ENCODE measurements at places on chromosomes 3 and 15.

- no peak for DNase-seq
These were observed 54.7 kb downstream of the EEFSEC start for GRCh38 chr3:128207951-128208350.

DNA sequence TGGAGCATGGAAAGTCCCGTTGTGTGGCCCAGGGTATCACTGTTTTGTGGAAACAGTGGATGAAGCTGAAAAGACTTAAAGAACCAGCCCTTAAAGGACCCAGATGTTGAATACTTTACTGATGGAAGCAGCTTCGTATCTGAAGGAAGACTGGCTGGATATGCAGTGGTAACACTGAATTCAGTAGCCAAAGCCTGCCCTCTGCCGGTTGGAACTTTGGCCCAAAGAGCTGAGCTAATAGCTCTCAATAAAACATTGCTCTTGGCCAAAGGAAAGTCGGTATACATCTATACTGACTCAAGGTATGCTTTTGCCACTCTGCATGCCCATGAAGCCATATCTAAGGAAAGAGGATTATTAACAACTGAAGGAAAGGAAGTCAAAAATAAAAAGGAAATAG, 885.4 kb downstream of the PDCD6IP start:
- no peak for DNase-seq

- DNase-seq, result no peak
These were observed 28.9 kb downstream of the PDCD10 start for GRCh38 chr3:167705840-167706239.

GRCh38 chr3:62332835-62333244, 40.5 kb downstream of the FEZF2 start:
- no peak for DNase-seq

- no peak for DNase-seq
These were observed 55.3 kb upstream of the CD47 start for GRCh38 chr3:108146139-108146538.

DNA sequence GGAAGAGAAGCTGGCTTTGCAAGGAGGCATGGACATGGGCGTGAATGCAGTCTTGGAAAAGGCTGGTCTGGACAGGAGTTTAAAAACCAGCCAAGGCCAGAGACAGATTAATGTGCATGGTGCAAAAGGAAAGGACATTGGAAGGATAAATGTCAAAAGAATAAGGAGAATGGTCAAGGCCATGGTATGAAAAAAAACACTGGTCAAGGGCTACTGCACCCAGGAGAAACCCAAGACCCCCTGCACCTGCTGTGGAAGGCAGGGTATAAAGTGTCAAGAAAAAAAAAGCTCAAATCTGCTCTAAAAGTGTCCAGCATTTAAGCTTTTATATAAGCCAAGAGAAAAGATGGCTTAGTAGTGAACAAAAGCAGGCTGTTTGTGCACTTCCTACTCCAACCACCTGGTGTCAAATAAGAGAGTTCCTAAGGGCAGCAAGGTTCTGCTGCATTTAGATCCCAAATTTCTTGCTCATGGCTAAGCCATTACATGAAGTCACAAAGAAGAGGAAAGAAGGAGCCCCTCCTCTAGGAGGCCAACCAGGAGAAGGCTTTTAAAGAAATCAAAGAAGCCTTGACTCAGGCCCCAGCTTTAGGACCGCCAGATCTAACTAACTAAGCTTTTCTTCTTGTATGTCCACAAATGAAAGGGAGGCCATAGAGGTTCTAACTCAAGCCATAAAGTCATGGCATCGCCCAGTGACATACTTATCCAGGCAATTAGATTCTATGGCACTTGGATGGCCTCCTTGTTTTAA, 16.9 kb downstream of the CCR4 start:
- DNase-seq, result no peak

DNA sequence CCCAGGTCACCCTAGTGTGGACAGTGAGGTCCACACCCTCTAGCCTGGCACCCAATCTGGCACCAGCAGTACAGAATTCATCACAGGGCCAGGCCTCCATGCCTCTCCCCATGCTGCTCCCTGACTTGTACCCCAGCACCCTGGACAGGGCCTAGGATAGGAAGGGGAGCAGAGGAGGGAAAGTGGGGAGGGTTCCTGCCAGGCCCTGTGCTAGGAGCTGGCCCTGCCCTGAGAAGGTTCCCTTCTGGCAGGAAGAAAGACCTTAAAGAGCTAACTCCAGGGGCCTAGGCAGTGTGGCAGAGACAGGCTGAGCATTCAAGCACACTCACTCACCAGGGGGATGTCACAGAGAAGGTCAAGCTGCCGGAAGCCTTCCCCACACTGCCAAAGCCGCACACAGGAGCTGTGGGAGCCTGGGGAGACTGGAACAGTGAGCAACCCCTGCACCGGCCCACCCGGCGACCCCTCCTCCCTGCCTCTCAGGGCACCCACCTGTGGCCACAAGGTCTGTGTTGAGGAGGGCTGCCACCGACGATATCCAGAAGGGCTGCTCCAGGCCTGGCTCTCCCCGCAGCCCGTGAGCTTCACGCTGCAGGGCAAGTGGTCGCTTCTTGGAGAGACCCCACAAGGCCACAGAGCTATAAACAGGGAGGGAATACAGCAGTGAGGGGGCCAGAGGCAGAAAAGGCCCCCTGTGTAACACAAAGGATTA, 7.4 kb downstream of the RRP9 start:
- DNase-seq, result no peak

DNA sequence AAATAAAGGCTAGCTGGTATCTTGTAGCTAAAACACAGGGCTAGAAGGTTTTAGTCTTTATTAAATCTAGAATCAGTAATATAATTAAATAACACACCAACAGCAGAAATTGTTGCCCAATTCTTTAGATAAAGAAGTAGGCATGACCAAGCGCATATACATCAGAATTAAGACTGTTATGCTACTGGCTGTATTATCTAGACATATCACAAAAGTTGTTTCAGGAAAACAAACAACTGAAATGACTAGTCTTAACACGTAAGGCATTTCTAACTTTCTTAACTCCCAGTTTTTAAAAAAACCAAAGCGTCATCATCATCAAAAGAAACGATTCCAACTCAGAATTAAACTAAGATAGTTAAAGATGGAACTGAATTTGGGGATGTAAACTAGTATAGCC, 55.4 kb downstream of the EMC4 start:
- no peak for DNase-seq

GRCh38 chr3:66592016-66592761, 91.4 kb upstream of the LRIG1 start:
- DNase-seq, result no peak

DNA sequence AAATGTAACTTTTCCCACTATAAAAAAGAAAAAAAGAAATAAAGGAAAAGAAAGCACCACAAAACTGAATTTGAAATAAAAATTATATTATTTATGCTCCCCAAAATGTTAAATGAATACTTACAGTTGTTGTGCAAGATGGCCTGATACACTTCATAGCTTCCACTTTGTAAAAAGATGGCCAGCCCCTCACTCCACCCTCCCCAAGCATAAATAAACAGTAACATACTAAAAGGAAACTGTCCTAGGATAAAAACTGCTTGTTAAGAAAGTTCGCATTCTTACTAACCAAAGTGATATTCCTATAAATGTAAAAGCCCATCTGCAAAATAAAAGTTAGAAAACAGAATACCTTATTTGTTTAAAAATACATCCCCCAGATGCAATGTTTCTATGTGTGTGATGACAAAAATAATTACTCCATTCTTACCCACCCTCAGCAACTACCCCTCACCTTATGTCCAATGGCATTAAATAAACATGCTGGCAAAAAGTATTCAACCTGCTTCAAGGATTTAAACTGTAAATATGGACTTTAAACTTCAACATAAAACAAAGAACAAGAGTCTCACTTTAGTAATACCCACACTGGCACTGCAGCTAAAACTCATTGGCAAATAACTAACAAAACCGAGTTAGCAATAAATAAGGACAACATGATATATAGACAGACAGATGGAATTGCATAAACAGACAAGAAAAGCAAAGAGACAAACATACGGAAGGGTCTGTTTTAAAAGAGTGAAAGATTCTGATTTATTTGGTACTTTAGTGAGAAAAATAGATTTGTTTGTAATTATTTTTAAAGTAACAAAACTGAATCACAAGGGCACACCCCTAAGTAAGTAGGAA, 47.7 kb downstream of the ZBTB20 start:
- DNase-seq, result no peak

DNA sequence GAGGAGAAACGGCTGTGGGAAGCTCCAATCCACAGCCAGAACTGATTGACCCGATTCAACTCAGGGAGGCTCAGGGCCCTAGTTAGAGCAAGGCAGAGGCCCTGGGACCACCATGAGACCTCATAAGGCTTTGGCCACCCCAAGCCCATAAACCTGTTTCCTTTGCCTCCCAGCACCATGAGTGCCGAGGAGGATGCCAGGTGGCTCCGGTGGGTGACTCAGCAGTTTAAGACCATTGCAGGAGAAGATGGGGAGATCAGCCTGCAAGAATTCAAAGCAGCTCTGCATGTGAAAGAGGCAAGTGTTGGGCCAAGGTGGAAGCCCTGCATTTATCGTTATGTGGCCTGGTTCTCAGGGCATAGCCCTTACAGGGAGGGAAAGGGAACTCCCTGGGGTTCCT, 11.9 kb downstream of the NOX5 start:
- no peak for DNase-seq

DNA sequence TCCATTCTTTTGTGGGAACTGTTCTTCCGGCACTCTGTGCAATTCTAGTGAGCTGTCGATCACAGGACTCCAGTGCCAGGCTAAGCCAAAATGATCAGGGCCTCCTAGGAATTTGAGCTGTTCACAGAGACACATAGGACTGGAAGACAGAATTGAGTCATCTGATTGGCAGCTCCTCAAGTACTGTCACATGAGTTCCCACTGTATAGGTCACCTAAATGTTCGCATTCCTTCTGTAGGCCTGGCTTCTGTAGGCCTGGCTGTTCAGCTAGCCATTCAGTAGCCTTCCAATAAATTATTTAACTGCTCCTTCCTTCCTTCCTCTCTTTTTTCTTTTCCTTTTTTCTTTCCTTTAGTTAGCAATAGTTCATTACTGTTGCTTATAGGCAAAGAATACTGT, 4.3 kb downstream of the PROS1 start:
- no peak for DNase-seq

DNA sequence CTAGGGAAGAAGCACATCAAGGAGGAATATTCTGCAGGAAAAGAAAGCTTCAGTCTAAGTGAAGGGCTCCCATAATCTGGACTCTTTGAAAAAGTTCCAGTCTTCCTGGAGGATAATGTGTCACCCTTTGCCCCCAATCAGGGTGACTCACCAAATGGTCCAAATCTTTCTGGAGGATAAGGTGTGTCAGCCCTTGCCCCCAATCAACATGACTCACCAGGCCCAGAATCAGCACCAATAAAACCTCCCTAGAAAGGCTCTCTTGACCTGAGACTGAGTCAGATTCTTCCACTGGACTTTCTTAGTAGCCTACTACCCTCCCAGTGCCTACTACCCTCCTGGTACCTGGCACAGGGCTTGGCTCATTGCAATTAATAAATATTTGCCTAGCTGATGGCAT, 9.5 kb upstream of the ARL14 start:
- DNase-seq, result no peak

- DNase-seq, result no peak
These were observed 26.8 kb upstream of the OCA2 start for GRCh38 chr15:28125673-28126651.

- no peak for DNase-seq
These were observed 419.7 kb downstream of the FGF12 start for GRCh38 chr3:192307631-192308030.

DNA sequence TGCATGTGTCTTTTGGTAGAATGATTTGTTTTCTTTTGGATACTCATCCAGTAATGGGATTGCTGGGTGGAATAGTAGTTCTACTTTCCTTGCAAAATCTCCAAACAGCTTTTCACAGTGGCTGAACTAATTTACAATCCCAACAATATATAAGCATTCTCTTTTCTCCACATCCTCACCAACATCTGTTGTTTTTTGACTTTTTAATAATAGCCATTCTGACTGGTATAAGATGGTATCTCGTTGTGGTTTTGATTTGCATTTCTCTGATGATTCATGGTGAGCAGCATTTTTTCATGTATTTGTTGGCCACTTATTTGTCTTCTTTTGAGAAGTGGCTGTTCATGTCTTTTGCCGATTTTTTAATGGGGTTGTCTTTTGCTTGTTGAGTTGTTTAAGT, 55.8 kb downstream of the ST8SIA2 start:
- no peak for DNase-seq

DNA sequence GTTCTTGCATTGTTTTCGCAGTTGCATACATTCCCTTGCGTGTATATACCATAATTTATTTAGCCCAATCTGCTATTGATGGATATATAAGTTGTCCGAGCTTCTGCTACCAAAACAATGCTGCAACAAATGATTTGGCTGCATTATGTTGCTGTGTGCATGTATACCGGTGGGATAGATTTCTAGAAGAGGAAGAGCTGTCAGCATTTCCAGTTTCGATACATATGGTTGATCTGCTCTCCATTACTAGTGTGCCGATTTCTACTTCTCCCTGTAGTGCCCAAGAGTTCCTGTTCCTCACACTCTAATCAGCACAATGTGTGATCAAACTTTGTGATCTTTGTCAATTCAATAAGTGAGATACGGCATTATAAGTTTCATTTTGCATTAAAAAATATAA, 92.8 kb upstream of the NMNAT3 start:
- no peak for DNase-seq

DNA sequence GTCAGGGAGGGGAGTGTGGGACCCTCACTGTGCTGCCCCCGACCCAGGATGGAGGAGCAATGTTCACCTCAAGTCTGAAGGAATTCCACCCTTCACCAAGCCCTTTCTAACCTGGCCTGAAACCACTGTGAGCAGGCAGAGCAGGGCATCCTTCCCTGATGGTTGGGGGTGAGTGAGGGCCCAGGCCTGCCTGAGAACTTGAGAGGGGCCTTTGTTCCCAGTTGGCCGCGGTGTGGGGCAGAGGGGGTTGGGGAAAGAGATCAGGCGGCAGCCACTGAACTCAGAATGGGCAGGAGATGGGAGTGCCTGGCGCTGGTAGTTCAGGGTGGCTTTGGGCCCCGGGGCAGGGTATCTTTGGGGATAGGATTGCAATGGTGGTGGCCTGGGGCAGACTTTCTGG, 103.5 kb upstream of the RPL32 start:
- DNase-seq, result no peak

GRCh38 chr3:130490241-130490640, 26.7 kb upstream of the COL6A6 start:
- no peak for DNase-seq

DNA sequence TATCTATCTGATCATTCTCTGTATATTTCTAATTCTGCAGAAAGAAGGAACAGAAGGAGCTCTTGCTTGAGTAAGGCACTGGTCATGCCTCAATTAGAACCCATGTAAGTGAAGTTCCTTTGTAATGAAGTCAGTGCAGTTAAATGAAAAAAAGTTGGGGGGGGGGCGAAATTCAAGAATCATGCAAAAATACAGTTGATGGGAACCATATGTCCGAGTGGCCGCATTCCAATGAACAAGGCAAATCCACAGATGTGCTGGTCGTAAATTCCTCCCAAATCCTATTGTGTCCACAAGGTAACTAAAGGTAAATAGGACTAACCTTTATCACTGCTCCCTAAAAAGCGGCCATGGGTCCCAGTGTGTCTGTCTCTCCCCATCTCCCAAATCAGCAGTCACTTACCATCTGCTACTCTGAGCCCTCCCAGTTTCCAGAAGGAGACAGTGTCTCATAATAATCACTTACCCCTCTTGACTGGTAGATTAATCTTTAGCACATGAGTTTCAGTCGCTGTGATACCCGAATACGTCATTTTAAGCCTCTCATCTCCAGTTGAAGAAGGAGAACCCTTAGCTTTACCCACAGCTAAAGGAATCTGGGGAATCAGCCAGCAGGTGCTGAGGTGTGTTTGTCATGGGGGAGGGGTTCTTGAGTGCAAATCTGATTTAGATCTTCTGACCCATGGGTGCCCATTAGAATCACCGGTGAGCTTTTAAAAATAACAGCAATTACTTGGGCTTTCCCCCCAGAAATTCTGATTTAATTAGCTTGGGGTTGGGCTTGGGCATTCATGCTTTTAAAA, 56.3 kb upstream of the EPHB3 start:
- DNase-seq, result no peak

Data from activated CD4-positive, CD25-positive, alpha-beta regulatory T cell treated with anti-CD3 and anti-CD28 coated beads, Interleukin-2, amount 50 U/mL, for 16 hours (primary cell).